Cerebellar cortex (tissue), 1 donor: ENCODE measurements at places on chromosomes 6 and 20.

- DNase-seq: no peak
Observed at GRCh38 chr6:36627801-36628246, 33.7 kb downstream of the SRSF3 start.

GRCh38 chr6:132128424-132128823 lies 177.3 kb upstream of the CCN2 start:
- no peak for DNase-seq

DNA sequence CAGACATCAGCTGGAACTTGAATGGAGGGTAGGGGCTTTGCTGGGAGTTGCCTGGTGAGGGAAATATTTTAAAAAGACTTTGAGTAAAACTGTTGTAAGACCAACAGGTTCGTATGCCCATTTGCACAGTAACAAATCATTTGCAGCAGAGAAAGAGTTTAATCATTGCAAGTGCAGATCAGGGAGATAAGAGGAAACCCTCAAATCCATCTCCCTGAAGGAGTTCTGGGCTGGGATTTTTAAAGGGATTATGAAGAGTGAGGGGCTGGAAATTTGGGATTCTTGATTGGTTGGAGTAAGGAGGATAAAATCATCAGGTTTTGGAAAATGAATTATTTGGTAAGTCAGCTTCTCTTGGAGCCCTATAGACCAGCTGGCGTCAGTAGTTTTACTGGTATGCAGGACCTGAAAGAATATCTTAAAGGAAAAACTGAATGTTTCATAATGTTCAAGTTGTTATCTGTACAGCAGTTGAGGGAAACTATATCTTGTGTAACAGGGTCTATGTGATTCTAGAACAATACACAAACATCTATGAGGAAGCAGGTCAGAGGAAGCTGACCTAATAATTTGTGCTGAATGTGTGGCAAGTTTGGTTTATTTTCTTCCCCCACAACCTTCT lies 295.5 kb downstream of the PLCB1 start:
- no peak for DNase-seq

DNA sequence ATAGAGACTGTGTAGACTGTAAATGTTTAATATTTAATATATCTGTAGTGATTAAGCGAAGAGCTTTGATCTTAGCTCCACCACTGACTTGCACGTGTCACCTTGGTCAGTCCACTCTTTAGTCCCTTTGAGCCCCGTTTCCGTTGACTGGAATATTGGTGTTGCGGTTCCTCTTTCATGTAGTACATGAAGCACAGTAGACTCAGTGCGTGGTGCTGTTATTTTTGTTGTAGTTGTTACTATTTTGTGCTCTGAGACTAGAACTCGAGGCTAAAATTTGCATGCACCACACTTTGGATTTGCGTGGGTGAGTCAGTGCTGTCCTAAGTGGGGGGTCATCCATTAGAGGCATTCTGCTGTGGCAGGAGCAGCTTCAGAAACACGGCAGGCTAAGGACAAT lies 291.4 kb downstream of the QKI start:
- DNase-seq: no peak

DNA sequence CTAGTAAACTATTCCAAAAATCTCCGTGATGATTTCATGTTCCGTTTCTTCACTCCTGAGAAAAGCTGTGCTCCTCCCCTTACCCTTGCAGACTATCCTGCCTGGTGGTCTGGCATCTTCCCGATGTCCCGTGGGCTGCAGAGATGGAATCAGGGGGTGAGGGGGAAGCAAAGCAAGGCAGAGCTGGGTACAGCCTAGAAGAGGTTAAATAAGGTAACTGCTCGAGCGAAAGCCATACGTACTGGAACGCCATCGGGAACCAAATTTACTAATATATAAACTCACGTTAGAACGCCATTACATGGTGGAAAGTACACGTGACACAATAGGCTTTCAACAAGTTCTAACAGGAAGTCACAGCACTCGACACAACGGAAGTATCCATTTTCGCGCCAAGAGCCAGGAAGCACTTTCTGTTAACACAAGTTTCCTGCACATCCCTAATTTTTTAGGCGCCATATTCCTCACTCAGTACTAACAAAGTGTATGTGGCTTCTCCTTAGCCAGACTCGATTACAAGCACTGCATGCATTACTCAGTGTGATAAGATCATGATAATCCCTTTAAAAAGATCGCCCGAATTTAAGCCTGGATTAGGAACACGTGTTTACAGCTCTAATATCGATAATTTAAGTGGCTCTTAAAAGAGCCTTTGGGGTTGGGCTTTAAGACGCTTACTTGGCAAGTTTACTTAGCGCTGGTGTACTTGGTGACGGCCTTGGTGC lies 101.6 kb upstream of the PRSS16 start:
- DNase-seq: peak; percentile 88

DNA sequence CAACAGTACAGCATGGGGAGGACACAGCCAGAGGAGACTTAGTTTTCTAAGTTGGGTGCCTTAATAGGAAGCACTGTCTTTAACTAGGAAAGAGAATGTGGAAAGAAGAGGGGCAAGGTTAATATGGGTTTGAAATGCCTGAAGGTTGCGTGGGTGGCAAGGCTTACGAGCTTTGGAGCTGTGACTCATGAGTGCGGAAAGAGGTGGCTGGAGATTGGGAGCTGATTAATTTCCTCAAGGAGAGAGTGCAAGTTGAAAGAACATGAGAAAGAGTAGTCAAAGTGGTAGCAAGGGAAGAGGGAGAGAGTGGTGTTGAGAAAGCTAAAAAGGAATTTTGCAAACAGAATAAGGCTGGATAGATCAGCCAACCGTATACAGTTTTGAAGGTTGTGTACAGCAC lies 315.1 kb upstream of the PRND start:
- DNase-seq: no peak

DNA sequence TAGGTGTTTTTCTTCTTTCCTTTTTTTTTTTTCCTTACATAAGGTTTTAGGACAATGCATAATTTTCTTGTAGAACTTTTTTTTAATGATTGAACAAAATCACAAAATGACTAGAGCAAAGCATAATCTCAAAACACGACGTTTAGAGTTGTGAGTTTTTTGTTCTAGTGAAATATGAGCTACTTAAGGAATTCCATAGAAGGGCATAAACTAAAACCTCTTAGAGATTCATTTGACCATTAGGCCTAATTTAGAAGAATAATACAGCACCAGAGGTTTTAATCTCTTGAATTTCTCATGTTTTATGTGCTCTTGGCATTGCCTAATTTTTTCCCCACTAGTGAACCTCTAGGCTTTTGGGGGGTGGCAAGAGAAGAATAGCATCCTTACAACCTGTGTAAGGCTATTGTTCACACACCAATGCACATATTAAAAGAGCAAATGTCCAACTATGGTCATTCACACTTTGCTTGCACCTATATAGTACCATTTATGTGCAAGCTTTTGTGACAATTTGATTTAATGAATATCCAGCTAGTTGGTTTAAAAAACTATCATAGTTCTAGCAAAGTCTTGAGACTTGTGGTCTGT lies 44.6 kb downstream of the HMGN3 start:
- DNase-seq: no peak

GRCh38 chr20:37992802-37993409 lies 40.4 kb downstream of the TTI1 start:
- no peak for DNase-seq

- DNase-seq: no peak
Observed at GRCh38 chr20:61764471-61765025, 301.1 kb downstream of the TAF4 start.

GRCh38 chr6:53199156-53199555 lies 50.5 kb upstream of the GCM1 start:
- no peak for DNase-seq

GRCh38 chr6:107956586-107957307 lies 1.3 kb downstream of the SEC63 start:
- peak; percentile 21 for DNase-seq

DNA sequence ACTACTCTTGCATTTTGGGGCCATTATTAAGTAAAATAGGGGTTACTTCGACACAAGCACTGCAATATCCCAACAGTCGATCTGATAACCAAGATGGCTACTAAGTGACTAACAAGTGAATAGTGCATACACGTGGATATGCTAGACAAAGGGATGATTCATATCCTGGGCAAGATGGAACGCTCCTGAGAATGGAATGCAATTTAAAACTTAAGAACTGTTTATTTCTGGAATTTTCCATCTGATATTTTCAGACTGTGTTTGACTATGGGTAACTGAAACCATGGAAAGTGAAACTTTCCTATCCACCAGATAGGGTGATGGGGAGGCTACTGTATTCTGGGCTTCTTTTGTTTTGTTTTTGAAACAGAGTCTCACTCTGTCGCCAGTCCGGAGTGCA lies 66.5 kb downstream of the ILRUN start:
- DNase-seq: no peak

DNA sequence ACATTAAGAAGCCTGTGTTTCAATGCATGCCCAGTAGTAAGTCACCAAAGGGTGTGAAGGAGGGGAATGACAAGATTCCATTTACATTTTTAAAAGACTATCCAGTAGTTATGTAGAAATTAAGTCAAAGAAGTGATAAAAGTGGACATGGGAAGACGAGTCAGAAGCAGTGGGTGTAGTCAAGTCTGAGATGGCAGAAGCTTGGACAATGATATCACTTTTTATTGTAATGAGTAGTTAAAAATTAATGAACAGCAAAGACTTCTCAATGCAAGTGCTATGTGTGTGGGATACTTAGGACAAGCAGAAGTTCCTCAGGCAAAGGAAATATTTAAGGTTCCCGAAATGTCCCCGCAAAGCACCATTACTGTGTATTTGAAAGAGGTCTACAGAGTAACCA lies 156.0 kb downstream of the DST start:
- DNase-seq: no peak

GRCh38 chr6:38814761-38815160 lies 99.7 kb downstream of the DNAH8 start:
- no peak for DNase-seq

DNA sequence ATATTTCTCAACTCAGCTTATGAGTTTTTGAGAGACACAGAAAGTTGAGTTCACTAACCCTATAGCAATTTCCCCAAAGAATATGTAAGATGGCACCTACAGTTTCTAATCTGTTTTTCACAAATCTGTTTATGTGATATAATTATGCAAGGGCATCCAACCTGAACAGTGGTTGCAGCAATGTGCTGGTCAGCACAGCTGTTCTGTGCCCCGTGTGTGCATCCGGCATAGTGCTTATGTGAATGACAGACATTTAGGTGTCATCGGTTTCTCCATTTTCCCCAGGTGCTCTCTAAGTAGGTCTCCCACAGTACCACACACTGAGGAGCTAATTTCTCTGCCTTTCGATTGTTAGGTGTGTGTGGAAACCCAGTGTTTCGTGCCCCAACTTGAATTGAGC lies 7.7 kb upstream of the BACH2 start:
- DNase-seq: no peak
